Ecto neural progenitor cell (in vitro differentiated cells): ENCODE measurements at places on chromosomes 7 and 10.

DNA sequence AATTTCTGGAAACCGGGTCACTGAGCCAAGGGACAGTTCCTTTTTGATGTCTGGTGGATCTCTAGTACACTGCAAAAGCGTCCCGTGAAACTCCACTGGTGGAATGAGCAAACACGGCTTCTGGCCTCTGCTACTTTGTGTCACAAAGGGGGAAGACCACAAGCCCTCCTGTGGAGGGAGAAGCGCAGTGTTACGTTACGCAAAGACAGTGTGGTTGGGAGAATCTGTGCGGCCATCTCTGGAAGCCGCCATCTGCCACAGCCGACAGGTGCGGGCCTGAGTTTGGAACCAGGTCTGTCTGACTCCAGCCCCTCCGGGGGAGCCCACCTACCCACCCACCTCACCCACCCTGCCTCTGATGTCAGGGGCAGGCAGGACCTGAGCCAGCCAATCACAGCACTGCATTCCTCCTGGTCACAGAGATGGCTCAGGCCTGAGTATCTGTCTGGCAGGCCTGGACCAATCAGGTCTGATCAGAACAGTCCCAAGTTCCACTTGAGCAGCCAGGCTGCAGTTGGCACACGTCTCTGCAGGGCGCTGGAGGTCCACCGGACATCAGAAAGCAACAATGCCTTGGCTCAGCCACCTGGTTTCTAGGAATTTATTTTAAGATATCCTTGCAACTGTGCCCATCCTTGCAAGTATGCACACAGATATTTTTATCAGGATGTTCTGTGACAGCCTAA lies 3.0 kb upstream of the CYP2W1 start:
- no peak for DNase-seq

- DNase-seq = no peak
Measured at GRCh38 chr7:12360948-12361347, 42.7 kb downstream of the VWDE start.

DNA sequence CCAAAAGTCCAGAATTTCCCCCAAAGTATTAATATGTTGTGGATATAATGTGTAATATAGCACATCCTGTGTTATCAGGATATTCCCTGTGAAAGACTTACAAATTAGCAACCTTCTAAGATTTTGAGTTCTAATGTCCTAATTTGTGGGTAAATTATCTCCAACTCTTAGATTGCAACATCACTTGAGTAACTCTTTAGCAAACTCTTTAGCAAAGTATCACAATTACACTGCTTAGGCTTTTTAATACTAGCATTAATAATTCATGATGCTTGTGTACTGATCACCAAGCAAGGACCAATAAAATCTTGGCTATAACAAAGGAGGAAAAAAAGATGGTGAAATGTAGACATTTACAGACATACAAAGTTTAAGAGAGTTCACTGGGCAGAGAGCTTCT lies 27.7 kb downstream of the HIP1 start:
- DNase-seq = no peak

DNA sequence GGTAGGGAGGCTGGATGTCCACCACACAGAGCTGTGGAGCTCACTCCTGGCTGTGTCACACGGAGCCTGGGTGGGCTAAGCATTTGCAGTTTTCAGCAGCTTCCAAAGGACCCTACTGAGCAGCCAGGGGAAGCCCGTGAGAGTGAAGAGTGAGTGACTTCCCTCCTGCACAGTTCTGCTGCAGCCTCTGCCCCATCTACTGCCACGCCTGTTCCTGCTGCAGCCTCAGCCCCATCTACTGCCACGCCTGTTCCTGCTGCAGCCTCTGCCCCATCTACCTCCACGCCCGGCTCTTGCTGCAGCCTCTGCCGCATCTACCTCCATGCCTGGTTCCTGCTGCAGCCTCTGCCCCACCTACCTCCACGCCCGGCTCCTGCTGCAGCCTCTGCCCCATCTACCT lies 12.2 kb downstream of the ADAM8 start:
- no peak for DNase-seq

DNA sequence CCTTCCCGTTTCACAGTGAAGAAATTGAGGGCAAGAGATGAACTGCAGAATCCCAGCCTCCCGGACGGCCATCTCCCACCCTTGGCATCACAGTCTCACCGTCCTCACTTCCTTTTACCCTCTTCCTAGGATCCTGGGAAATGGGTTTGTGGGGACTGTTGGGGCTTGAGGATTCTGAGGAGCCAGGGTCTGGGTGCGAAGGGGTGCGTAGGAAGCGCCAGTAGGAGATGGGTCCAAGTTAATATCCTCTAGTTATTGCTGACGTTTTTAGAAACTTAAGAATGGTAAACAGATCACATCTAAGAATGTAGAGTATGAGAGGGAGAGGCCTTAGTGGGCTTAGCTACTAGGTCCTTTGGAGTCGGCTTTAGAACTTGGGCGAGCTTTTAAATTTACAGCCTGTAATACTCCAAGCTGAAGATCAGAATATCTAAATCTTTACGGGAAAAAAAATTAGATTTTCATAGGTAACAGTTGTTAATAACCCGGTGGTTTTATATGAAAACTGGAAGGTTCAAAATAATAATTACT lies 696 bp downstream of the MALSU1 start:
- DNase-seq = no peak

DNA sequence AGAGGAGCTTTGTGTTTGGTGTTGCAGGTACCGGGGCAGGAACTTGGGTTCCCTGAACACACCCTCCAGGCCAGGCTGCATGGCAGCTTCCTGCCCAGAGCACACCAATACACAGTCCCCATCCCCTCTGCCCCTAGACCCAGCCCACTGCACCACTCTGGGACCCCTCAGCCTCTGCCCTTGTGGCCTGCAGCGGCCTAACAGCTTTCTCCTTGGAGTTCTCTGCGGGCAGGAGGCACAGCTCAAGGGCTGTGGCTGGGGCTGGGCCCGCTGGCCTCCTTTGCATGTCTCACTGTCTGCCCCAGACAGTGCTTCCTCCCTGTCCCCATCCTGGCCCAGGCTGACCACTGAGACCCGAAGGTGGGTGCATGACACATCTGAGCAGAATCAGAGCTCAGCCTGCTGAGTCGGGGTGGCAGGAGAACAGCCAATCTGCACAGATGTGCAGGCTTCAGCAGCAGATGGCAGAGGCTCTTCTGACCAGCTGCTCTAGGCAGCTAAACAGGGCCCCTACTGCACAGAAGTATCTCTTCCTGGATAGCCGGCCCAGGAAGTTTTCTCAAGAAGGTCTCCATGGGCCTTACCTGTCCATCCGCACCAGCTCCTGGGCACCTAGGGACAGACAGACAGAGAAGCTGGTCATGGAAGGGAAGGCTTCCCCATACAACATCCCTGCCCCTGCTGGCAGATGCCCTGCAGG lies 20.8 kb downstream of the VSIR start:
- no peak for DNase-seq

- no peak for DNase-seq
Measured at GRCh38 chr7:112887337-112887736, 97.1 kb upstream of the TMEM168 start.

- peak; percentile 31 for DNase-seq
Measured at GRCh38 chr10:75040576-75040975, 70.9 kb upstream of the SAMD8 start.

- no peak for DNase-seq
Measured at GRCh38 chr7:136245327-136246004, 268.3 kb upstream of the MTPN start.

DNA sequence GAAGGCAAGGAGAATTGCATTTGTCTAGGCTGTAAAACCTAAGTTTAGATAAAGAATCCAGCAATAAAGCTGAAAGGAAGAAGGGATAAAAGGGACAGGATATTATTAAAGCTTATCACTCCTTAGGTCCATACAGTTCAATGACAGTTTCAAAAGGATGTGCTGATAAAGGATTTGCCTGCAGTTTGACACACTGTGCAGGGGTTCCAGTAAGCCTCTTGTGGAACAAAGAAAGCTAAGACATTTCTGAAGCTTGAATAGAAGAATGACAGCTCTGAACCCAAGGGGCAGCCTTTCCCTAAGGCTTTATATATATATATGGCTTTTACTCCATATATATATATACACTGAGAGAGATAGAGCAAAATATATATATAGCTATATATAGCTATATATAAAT lies 276.8 kb upstream of the GRM3 start:
- no peak for DNase-seq

- no peak for DNase-seq
Measured at GRCh38 chr10:124032971-124033886, 60.2 kb downstream of the CHST15 start.

DNA sequence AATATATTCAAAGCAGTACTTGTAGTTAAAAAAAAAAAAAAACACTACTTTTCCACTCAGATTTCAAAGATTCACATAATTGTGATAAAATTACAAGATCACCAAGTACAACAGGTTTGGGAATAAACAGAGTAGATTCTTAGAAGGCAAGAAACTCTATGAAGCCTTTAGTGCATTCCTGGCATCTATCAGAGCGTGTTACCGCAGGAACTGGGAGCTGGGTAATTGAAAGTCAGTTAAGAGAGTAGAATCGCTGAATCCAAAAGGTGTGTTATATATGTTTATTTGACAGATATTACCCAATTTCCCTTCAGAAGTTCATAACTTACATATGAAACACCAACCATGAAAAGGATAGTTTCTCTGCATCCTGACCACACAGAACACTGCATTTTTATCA lies 159.2 kb upstream of the PLXNA4 start:
- DNase-seq = no peak

GRCh38 chr7:46554688-46555422 lies 633.8 kb upstream of the IGFBP3 start:
- no peak for DNase-seq

DNA sequence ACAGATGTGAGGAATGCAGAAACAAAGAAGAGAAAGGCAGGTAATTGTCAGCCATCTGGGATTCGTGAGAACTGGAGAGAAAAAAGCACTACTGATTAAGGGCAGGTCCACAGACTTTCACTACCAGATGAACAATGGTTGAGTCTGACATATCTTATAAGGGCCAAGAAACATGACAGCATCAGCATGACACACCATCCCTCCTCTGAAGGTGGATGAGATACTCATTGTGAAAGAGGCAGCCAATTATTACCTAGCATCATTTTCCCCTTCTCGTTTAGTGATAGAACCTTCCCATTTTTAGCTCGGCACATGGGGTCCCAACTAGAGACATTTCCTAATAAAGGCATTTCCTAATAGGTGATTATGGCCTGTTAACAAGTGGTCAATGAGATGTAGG lies 19.2 kb upstream of the MET start:
- DNase-seq = no peak

DNA sequence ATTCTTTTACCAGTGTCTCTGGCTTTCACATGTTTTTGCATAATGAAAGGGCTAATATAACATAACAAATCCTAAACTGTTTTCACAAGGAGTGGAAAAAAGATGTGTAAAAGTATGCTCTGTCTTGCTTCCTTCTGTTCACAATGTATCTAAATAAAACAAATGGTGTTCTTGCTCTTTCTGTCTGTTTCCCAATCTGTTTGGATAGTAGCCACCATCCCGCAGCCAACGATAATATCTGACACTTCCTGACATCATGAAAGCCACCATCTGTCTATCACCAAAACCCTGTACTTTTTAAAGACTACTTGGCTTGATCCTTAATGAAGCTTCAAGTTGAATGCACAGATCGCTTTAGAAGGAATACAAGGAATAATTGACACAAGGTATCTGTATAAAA lies 246.2 kb downstream of the ETV1 start:
- DNase-seq = no peak

- no peak for DNase-seq
Measured at GRCh38 chr7:74230446-74231231, 20.8 kb downstream of the LAT2 start.

DNA sequence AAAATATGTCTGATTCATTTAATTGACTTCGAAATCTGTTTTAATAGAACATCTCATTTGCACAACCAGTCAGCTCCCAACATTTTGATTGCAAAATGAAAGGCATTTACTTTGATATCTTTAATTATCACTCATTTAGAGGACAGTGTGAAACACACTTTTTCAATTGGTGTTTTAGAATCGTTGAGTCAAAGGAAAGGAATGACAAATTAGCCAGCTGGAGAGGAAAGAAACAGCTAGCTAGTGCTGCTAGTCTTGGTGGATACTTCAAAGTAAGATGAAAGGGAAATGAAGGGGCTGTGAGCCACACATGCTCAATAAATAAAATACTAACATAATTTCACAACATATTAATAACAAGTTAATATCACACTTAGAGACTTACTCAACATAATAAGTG lies 570.2 kb downstream of the PHTF2 start:
- DNase-seq = no peak

GRCh38 chr7:107605218-107605815 lies 25.3 kb downstream of the BCAP29 start:
- no peak for DNase-seq

DNA sequence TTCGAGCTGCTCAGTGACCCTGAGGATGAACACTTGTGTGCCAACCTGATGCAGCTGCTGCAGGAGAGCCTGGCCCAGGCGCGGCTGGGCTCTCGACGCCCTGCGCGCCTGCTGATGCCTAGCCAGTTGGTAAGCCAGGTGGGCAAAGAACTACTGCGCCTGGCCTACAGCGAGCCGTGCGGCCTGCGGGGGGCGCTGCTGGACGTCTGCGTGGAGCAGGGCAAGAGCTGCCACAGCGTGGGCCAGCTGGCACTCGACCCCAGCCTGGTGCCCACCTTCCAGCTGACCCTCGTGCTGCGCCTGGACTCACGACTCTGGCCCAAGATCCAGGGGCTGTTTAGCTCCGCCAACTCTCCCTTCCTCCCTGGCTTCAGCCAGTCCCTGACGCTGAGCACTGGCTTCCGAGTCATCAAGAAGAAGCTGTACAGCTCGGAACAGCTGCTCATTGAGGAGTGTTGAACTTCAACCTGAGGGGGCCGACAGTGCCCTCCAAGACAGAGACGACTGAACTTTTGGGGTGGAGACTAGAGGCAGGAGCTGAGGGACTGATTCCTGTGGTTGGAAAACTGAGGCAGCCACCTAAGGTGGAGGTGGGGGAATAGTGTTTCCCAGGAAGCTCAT lies 1.1 kb downstream of the DDIT4 start:
- DNase-seq = peak; percentile 80

- DNase-seq = no peak
Measured at GRCh38 chr10:78830062-78830975, 238.4 kb upstream of the ZMIZ1 start.

DNA sequence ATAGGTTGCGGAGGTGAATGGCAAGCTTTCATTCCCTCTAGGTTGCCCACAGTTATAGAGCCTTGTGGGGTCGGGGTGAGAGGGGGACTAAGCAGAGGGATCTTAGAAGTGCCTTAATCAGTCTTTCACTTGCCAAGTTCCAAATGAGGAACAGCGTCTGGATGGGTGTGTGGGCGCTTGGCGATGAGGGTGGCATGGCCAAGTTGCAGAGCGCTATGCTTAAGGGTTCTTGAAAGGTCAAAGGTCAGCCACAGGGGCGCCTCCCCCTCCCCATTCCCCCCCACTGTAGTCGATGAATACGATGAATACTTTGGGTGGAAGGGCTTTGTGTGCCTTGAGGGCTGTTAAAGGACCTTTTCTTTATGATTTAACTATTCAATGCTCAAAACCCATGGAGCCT lies 185.0 kb downstream of the TCF7L2 start:
- DNase-seq = no peak
